ENCODE measurements at places on chromosomes 7 and 10.

- no peak for DNase-seq
Observed at GRCh38 chr10:126908225-126908624, 3.0 kb downstream of the DOCK1 start.

- no peak for DNase-seq
Observed at GRCh38 chr10:45418417-45418848, 44.4 kb downstream of the ALOX5 start.

DNA sequence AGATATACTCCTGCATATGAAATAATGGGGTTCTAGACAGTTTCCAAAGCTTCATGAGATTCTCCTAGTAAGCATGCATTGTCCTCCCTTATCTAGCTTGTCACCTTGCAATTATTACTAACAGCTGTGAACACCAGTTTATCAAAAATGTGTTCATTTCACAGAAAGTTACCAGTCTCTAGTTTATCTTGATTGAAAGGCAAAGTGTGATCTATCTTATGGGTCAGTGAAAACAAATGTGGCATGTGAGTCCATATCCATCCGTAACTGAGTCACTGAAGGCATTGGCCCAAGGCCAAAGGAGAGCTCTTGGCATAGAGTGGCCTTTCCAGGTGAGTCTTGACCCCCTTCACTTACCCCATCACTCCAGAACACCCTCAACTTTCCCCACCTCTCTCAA, 53.2 kb downstream of the GSAP start:
- DNase-seq, result no peak

- no peak for DNase-seq
Observed at GRCh38 chr10:29068302-29068701, 220.6 kb upstream of the LYZL1 start.

GRCh38 chr7:125149151-125149550, 219.5 kb upstream of the POT1 start:
- DNase-seq, result no peak

GRCh38 chr10:95730233-95730632, 25.7 kb upstream of the ENTPD1 start:
- peak; percentile 37 for DNase-seq

- no peak for DNase-seq
Observed at GRCh38 chr10:24446739-24447138, 237.8 kb downstream of the KIAA1217 start.

DNA sequence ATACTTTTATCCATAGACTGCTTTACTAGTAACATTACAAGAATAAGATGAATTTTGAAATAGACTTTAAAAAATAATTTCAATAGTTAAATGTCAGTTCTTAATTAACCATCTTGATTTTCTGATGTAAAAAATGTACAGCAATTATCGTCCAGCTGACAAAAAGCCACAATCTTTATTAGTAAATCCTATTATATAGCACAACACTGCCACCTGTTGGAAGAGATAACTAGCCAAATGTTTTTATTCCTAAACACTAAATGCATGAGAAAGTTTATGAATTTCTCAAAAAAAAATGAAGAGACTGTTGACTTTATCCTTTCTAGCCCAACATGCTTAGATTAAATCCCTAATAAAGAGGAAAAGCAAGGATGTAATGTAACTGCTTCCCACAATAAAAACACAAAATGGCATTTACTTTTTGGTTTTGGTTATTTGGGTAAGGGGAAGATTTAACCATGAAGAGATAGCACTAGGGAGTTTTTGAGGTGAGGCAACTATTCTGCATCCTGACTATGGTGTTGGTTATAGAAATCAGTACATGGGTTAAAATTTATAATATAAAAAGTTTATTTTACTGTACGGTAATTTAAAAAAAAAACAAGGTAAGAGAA, 8.0 kb downstream of the COA1 start:
- peak; percentile 71 for DNase-seq

DNA sequence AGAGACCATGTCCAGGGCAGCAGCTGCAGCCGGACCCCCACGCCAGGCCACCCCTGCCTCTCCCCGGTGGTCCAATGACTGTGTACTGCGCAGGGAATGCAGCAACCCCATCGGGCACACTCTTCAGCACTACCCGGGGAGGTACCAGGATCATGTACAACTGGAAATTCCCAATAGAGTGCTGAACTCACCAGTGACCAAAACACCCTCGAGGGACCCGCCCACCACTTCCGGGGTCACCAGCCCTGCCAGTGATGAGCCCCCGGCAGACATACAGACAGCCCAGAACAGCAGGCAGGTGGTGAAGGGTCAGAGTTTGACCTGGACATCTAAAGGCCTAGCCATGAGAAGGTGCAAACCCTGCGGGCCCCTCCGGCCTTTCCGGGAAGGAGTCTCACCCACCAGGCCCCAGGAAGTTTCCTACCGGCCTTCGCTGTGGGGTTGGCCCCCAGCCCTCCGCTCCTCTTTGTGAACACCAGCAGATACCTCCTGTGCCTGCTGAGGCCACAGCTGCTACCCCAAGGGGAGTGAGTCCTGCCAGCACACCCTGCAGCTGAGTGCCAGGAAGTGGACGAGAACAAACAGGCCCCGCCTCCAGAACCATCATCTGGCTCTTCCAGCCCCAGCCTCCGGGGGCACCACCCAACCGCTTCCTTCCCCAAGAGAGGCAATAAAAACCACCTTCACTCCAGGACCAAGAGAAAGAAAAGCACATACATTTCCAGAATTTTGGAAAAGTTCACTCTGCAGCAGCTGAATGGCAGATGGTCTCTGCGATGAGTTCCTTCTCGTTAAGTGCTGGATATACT, 5.0 kb upstream of the ANKRD61 start:
- no peak for DNase-seq

- DNase-seq, result peak; percentile 81
Observed at GRCh38 chr10:128069351-128070051, 56.7 kb downstream of the MKI67 start.

DNA sequence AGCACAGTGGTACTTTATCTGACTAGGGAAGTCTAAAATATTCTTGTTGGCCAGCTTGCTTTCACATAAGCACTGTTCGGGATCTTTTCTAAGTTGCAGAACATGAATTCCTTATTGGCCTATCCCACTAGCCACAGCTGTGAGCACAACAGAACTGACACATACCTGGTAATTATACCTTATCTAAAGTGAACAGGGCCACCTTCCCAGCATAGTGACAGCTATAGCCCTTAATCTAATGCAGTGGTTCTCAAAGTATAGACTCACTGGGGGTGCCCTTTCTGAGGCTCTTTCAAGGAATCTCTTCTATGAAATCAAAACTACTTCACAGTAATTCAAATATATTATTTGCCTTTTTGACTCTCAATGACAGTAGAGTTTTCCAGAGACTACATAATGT, 184.7 kb upstream of the KAT6B start:
- no peak for DNase-seq

DNA sequence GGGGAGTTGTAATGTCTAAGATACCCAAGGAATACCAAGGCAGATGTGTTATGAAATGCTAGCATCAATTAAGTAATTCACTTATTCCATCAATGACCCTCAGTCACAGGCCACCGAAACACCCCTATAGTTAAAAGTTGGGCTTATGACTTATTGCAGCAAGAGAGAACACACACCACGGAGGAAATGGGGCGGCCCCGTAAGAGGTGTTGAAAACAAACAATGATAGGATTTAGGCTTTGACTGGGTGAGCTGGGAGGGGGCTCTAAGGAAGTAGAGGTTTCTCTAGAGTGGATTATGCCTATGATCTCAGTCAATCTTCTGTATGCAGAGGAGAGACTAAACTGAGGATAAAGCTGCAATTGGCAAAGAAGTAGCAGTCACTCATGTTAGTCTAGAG, 45.4 kb upstream of the PRKCQ start:
- no peak for DNase-seq

DNA sequence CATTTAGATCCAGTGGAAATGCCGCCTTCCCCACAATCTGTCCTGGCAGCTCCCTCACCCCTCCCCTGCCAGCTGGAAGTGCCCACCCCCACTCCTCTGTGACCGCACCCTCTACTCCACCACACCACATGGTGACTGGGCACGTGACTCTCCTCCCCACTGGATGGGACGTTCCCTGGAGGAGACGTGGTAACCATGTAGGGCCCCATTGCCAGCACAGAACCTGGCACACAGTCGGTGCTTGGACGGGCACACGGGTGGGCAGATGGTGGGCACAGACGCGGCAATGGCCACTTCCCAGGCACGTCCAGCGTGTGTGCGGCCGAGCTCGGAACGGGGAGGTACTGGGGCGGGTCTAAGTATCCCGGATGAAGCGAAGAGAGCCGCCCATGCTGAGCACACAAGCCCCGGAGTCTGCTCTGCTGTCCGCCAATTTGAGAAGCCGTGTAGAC, 245.6 kb downstream of the MAD1L1 start:
- no peak for DNase-seq

- no peak for DNase-seq
Observed at GRCh38 chr7:128395748-128396147, 14.0 kb downstream of the IMPDH1 start.

DNA sequence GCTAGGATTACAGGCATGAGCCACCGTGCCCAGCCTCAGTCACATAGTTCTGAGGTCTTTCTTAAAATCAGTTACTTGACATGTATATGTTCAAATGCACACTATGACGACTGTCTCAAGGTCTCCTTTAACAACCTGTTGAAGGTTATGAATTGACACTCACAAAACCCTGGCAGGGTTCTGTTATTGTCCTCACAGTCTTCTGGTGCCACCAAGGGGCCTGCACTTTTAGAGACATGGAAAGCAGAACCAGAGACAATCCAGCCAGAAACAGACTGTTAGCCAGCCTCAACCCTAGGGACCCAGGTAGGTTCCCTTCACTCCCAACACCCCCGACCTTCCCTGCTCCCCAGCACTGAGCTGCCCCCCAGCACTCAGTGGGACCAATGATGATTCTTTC, 26.4 kb downstream of the TEX36 start:
- DNase-seq, result no peak

GRCh38 chr10:24210501-24210900, 1.6 kb downstream of the KIAA1217 start:
- DNase-seq, result no peak

DNA sequence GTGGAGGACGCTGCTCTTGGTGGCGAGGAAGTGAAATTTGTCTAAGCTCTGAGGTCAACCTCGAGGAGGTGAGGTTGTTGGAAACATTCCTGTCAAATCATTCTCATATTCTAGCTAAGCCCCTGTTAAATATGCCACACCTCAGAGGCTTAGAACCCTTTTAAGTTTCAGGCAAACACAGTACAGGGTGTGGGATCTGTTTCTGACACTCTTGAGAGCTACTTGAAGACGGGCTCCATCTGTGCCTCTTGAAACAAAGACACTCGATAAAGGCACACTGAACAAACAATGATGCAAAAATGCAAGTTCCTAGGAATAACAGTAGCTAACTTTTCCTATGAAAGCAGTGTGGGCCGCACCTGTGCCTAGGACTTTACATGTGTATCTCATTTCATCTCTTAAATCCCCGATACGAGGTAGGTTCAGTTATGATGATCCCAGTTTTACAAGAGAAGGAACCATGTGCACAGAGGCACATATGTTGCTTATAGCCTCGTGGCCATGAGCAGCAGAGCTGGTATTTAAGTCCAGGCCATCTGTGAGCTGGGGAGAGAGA, 299.2 kb downstream of the CCDC3 start:
- DNase-seq, result no peak

DNA sequence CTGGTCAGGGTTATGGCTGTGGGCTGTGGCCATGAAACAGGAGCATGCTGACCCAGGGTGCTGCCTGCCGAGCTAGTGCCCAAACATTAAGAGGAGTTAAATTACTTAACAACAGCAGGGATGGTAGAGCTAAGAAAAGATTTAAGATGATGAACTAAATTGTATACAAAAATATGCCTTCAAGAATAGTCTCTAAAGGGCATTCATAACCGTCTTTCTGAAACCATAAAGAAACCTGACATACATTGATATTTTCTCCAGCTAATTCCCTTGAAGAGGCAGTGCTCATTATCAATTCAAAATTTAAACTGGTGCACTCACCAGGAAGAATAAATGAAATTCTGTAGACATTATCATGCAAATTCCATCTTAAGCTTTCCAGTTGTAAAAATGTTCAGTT, 265.8 kb upstream of the TAC1 start:
- DNase-seq, result no peak
